ENCODE measurements at places on chromosomes 11 and 22.
A peak's percentile ranks its signal among the peaks of the same experiment; 100 is the strongest.

- no peak for DNase-seq
Observed at GRCh38 chr11:45185228-45185729, 38.8 kb downstream of the PRDM11 start.

DNA sequence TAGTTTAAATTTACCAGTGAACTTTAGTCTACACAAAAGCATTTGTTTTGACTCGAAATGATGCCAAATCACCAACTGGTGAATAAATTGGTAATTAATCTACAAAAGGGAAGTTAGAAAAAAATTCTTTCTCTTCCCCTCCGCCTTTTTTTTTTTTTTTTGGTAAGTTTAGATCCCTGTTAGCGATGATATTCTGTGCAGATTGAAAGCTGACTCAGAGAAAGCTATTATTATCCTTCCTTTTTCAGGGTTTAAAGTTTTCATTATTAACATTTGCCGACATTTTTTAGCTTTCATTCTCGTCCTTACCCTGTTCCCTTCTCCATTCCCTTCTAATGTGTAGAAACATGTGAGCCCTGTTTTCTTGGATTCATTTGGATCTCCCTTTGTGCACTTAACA is 16.8 kb upstream of the NUP160 start:
- DNase-seq, result no peak

DNA sequence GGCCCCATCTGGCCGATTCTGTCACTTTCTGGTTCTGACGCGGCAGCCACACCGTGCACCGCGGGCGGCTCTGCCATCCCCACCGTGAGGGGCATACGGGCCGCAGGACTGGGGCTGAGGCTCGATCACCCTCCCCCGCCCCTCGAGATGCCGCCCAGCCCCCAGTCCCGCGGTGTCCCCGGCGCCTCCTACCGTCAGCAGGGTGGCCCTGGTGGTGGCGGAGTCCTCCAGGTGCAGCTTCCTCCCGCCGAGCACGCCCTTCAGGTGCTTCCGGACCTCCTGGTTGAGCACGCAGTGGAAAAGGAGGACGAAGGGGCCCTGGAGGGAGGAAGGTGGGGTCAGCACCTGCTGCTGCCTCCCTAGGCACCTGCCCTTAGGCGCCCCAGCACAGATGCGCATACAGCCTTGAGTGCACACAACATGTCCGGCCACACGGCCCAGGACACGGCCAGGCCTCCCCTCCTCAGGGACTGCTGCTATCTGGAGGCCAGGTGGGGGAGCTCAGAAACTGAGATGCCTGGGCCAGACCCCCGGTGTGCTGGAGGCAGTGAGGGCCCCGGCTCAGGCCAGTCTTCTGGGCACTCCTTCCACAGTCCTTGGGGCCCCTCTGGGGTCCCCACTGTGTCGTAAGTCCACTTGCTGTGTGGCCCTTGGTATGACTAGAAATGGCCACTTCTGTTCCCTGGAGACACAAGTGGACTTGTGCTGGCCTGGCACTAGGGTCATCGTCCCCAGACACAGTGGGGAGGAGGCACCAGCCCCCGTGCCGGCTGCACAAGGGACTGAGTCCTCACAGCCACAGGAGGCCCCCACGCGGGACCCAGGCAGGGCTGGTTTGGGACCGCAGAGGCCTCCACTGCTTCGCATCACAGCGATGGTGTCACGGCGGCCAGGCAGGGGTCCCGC is 31.5 kb downstream of the TRMU start:
- no peak for DNase-seq

GRCh38 chr22:27134315-27134701 is 476.9 kb downstream of the MIAT start:
- peak; percentile 72 for DNase-seq

DNA sequence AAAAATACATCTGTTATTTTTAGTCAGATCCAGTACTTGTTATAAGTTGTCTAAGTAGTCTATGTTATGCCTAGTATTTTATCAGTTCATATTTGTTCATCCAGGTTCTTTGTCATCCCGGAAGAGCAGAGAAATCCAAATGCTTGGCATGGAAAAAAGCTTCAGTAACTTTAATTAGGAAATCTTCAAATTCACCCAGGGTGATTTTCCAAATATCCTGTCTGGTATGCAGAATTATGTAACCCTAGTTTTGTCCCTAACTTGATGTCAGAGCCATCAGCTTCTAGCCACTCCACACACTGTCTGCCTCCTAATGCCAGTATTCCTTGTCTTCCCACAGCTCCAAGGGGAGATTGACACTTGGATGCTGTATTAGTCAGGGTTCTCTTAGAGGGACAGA is 216.2 kb downstream of the ARHGAP42 start:
- no peak for DNase-seq

- no peak for DNase-seq
Observed at GRCh38 chr11:121727942-121728341, 275.2 kb upstream of the SORL1-AS1 start.

DNA sequence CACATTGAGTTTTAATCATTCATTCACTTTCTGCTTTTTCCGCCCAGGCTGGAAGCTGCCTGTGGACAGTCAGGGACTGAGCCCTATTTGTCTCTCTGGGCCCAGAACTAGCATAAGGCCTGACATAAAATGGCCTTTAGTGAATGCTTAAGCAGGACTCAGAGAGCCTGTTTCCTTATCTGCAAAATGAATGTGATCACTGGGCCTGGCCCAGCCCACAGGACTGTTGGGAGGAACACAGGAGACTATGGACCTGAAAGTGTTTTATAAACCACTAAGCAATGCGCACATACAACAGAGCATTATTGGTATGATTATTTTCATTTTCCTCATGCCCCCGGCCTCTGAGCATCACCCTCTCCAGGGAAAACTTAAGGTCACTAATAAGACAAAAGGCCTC is 3.9 kb upstream of the MYH9 start:
- no peak for DNase-seq

DNA sequence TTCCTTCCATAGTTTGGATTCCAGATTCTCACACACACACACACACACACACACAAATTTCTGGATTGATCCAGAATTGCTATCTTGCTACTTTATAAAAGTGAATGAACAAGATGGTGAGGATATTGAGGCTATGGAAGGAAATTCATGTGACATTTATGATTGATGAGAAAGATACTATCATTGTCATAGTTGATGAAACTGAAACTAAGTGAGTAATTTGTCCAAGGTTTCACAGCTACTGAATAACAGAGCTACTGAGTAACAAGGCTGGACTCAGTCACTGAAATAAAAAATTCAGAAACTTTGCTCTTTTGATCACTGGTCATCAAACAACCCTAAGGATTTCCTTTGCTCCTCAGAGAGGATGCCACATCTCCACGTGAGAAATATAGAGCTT is 16.2 kb downstream of the OR5D16 start:
- DNase-seq, result no peak

DNA sequence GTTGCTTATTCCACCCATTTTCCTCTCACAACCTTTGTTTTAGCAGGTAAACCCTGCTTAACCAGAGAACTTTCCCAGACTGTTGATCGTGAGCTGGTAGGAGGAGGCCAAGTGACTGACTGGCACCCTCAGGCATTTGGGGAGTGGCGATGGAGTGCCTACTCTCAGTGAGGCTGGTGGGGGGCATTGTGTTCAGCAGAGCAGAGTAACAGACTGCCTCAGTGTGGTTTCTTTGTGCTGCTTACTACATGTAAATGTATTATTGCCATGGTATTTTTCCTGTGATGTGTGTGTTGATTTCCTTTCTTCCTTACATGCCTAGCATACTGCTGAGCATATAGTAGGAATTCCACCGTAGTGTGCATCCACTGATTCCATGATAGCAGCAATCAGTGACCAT is 2.6 kb downstream of the MARK2 start:
- no peak for DNase-seq

GRCh38 chr11:126391970-126392632 is 36.6 kb downstream of the ST3GAL4 start:
- no peak for DNase-seq

DNA sequence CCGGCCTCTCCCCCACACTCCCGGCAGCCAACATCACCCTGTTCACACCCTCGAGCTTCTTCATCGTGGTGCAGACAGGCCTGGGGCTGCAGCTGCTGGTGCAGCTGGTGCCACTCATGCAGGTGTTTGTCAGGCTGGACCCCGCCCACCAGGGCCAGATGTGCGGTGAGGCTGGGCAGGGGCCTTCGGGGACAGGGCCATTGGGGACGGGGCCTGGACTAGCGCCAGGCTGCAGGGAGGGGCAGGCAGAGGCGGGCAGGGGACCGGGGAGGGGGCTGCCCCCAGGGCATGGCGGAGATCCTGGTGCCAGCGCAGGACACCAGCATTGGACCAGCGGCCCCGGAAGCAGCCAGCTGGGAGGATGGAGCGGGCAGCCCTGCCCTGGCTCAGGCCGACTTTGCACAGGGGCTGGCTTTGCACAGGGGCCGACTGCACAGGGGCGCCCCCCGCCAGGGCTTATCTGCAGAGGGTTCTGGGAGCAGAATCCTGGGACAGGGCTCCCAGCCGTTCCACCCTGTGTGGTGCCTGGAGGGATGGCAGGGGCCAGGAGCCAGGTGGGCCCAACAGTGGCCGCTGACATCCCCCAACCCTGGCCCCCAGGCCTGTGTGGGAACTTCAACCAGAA is 8.6 kb downstream of the MUC5B start:
- DNase-seq, result no peak

DNA sequence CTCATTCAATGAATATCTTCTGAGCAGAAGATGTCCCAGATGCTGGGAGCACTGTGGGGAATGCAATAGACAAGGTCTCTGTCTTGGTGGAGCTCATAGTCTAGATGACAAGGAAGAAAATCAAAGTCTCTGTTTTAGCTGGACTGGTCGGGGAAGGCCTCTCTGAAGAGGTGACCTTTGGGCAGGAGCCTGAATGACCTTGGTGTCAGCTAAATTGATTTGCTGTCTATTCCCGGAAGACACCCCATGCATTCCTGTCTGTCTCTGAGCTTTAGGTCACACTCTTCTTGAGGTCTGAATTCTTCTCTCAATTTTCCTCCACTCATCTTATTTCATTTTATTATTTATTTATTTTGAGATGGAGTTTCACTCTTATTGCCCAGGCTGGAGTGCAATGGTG is 14.5 kb upstream of the ELF5 start:
- no peak for DNase-seq

GRCh38 chr11:38460429-38460828 is 1862.4 kb upstream of the RAG2 start:
- DNase-seq, result no peak

DNA sequence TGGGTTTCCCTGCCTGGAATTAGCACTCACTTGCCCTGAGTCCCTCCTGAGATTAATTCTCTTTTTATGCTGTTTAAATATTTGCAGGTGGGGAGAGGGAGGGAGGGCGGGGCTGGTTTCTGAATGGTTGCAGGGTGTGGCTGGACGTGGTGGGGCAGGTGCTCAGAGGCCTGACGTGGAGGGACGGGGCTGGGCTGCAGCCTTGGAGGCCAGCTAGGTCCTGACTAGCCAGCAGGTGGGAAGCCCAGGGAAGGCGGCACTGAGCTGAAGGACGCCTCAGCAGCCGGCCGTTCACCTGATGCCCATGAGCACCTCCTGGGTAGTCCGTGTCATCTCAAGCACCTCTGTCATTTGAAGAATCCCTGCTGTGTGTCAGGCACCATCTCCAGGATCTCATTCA is 21.3 kb downstream of the SGSM1 start:
- DNase-seq, result no peak

DNA sequence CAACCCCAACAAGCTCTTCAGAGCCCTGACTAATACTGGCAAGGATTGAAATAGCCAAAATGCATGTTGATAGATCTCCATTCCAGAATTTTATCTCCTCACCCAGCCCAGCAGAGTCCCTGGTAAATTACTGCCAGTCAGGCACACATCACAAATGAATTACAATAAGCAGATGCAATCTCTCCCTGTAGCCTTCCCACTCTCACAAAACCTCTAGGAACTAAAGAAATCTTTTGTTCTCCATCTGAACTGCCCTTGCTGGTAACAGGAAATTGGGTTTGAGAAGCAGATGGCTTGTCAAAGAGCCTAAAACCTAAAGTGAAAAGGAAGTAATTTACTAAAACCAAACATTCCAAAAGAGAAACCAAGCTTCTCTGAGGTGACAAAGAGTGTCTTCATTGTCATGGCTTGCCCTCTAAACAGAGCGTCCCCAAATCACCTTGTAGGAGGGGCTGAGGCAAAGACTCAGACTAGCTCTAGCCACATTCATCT is 59.5 kb downstream of the FAM168A start:
- peak; percentile 17 for DNase-seq

DNA sequence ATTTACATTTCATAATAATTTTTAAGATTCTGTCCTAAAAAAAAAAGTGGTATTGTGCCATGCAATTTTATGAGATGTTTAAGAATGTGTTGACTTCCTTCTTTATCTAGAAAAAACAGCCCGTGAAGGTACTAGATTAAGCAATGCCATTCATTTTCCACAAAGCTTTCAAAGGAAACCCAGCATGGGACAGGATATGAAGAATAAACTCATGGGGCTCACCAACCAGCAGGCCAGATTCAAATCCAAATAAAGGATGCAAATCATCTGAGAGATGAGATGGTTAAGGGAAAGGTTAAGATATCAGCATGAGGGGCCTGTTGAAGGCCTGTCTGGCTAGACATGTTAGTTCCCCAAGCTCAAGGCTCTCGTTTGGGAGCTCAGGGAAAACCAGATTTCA is 199.1 kb downstream of the SWAP70 start:
- DNase-seq, result no peak
